ENCODE measurements at places on chromosomes 3 and 15.

DNA sequence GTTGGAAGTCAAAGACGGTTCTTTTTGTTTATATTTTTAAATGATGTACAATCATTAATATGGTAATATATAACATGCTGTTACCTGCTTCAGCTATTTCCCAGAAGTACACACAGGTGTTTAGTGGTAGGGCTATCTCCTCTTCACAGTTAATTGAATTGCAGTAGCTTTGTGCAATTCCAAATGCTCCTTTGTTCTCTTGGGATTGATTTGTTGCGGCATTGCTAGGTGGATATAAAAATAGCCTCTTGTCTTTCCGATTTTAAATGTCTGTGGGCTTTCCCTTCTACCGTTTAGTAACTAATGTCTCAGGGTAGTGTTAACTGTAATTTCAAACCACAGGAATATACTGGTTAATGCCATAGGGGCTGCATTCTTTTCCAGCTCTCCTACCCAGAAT is 307.6 kb upstream of the SLITRK3 start:
- peak; percentile 96 for DNase-seq

DNA sequence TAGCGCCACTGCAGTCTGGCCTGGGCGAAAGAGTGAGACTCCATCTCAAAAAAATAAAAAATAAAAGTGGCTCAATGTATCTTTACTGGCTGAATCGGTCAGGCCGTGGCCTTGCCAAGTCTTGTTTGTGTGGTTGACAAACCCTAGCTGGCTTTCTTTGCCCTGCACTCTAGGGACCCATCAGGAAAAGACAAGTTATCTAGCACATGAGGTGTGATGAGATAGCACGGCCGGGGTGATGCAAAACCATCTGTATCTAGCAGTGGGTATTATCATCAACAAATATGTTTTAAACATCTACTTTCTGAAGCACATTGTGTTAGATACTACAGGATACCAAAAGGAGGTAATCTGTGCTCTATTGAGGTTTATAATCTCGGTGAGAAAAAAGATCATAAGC is 3.9 kb upstream of the DPP8 start:
- no peak for DNase-seq

DNA sequence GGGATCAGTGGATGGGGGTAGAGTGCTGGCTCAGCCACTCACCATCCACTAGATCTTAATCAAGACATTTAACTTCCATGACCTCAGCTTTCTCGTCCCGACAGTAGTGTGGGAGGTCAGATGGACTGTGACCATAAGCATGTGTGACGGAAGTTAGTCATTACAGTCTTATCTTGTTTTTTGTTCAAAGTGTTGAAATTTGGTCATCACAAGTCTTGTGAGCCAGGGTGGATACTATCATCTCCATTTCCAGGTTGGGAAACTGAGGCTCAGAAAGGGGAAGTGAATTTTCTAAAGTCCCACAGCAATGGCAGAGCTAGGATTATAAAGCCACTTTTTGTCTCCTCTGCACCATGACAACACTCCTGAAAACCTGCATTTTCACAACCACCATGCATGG is 32.0 kb upstream of the ITGA11 start:
- no peak for DNase-seq

DNA sequence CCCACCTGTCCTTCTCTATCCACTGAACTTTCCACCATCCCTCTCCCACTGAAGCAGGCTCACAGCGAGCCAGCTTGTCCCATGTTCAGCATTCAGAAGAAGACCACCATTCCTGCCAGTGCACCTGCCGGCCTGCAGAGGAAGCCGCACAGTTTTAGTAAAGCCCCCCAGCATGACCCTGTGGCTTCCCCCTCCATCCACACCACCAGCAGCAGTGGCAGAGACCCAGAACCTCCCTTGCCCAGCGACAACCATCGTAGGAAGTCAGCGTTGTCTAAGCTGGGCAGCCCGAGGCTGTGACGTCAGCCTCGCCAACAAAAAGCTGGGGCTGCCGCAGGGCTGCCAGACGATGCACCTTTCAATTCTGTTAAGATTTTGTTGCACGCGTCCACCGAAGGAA is 66.6 kb upstream of the TAMM41 start:
- no peak for DNase-seq

DNA sequence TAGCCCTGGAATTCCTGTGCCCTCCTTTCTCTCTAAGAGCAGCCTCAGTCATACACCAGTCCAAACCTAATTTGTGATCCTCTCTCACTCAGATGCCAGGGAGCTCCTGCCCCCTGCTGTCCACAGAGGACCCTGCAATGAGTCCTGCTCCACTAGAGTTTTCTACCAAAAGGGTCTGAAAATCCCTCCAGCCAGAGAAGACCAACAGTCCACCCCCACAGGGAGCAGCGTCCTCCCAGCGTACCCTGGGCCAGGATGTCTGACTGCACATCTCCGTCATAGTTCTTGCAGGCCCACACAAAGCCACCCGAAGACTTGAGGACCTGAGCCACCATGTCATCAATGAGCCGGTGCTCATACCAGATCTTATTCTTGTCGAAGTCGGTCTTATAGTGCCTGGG is 15.4 kb downstream of the IDH2 start:
- peak; percentile 2 for DNase-seq

- DNase-seq, result no peak
These were observed 12.8 kb downstream of the PCSK6 start for GRCh38 chr15:101476756-101477155.

DNA sequence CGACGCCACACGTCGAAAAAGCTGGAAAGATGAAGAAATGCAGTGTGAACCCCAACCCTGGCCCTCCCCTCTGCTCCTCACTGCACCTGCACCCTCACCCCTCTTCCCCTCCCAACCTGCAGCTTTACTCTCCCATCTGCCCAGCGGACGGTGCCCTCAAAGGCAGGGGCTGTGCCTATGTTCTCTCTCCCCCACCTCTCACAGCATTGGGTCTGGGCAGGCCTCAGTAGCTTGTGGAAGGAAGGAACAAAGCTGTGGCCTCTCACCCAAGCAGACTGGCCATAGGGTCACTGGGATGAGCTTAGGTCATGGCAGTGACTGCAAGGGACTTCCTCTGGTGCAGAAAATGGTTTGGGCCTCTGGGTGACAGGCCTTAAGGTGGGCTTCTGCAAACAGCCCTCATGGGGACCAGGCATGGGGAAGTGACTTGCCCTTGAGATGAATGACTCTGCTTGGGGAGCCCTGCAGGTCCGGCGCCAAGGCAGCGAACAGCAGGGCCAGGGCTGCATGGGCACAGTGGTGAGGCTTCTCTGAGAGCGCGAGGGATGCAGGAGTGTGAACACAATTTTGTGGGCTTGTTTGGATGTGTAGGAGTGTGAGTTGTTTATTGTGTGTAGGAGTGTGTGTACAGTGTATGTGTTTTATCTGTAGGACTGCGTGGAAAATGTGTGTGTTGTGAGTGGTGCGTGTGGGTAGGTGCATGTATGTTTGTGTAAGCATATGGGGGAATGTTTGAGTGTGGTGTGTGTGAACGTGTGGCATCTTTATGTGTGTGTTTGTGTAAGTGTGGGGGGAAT is 29.2 kb downstream of the SRPRB start:
- DNase-seq, result no peak

DNA sequence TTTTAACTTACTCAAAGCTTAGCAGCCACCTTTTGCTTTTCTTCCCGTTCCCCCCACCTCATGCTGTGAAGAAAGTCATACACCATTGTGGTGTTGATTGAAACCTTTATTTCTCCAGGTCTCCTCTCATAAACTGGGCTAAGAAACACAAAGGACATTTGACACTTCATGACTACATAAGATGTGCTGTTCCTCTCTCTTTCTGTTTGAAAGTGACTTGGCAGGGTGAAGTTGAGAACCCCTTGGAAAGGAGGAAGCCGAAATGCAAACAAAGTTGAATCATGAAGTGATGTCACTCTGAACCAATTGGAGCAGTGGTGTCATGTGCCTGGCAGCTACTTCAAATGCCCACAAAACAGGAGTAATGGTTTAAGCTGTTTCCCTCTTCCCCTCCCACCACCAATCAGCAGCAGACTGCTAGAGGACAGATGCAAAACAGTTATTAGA is 174.7 kb downstream of the IGF1R start:
- DNase-seq, result no peak

- no peak for DNase-seq
These were observed 143.4 kb downstream of the NSUN3 start for GRCh38 chr3:94206291-94206690.

- no peak for DNase-seq
These were observed 116.4 kb downstream of the DUT start for GRCh38 chr15:48447657-48448056.

GRCh38 chr15:50363612-50364011 is 8.6 kb upstream of the GABPB1 start:
- no peak for DNase-seq

- DNase-seq, result peak; percentile 20
These were observed 19.7 kb downstream of the TM4SF4 start for GRCh38 chr3:149494022-149494758.

- DNase-seq, result no peak
These were observed 16.0 kb upstream of the PSMD6 start for GRCh38 chr3:64039332-64039731.

DNA sequence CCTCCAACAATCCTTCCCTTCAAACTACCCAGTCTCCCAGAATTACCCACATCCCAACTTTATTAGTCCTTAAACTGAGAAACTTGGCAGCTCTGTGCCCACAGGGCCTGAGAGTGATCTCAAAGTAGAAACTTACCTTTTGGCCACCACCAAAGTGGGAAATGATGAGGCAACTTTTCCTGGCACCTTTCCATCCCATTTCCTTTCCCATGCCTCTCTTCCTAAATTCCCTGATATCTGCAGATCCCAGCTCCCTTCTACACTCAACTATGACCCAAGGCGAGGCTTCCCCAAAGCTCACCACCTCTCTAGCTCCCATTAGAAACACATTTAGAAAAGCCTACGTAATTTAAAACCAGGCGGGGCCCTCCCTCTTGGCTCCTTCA is 271.9 kb downstream of the FOXP1 start:
- DNase-seq, result no peak

DNA sequence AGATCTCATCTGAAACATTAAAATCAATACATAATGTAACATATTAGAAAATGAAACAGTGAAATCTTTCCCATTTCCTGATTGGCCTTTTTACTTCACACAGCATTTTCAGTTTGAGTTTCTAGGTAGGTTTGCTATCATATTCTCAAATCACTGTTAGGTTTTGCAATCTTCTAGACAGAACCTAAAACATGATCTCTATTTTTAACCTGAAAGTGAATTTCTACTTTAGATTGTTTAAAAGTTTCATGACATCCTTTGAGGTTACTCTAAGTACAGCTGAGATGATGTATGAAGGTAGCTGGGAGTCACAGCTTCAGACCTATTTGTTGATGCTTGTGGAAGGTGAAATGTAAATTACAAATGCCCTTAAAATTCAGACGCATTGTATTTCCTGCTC is 118.4 kb upstream of the GPR149 start:
- no peak for DNase-seq

- no peak for DNase-seq
These were observed 298.4 kb downstream of the SATB1 start for GRCh38 chr3:18126772-18127171.

- DNase-seq, result peak; percentile 92
These were observed 391.8 kb downstream of the ZPLD1 start for GRCh38 chr3:102826636-102827035.

GRCh38 chr3:56918111-56918568 is 116.4 kb upstream of the ARHGEF3 start:
- DNase-seq, result no peak

GRCh38 chr3:156293566-156293965 is 173.2 kb downstream of the KCNAB1 start:
- no peak for DNase-seq

DNA sequence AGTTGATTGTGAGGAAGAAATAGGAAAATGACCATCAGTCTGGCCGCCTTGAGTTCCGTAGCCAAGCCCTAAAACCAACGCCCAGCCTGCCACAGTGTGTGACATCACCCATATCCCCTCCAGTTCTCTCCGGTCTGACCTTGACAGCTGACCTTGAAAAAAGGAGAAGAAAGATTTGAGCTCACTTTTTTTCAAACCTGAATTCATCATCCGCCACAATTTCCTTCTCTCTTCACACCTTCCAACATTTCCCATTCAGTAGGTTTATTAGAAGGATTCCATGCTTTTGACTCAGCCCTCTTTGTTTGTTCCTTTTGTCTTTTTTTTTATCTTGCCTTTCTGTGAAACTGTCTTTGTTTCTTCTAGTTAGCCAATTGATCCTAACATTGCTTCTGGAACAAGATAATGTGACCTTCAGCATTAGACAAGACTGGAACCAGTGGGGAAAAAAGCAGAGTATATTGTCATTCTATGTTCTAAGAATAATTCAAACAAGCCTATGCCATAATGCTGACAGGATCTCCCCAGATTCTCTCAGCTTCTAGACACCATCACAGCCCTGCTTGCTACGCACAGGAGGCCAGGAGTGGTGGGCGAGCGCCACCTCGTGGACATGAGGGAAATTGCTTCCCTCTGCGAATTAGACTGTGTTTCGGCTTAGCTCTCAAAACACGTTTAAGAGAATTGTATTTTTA is 283.1 kb downstream of the FGF12 start:
- DNase-seq, result peak; percentile 71

- DNase-seq, result no peak
These were observed 31.7 kb downstream of the CHAC1 start for GRCh38 chr15:40984964-40985363.

GRCh38 chr15:70348581-70349344 is 251.0 kb upstream of the TLE3 start:
- DNase-seq, result no peak

- DNase-seq, result no peak
These were observed 101.9 kb downstream of the KLHL25 start for GRCh38 chr15:85692873-85693272.

- no peak for DNase-seq
These were observed 96.7 kb downstream of the ADCY5 start for GRCh38 chr3:123352134-123352554.

DNA sequence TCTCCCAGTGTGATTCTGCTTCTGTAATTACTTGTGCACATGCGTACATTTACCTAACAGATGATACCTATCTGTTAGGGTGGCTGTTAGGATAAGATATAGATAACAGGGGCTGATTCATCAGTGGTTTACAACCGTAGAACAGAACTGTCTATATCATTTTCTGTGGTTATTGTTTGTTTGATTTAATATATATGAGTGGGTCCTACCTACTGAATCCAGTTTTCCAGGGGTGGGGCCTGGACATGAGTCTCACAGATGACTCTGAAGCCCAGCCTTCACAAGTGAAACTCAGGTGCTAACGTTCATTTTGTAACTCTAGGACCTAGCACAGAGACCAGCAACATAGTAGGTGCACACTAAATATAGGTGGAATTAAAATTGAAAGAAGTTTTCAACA is 10.4 kb upstream of the ACAP2 start:
- DNase-seq, result no peak

All from NCI-H1105 treated with DMSO at 0.1 percent for 48 hours (cell line).